ENCODE measurements at places on chromosomes 6 and 20. TPM values are rescaled to one million over a fixed set of nuclear protein-coding genes. Genes with fewer than 3 reads are reported as not detected.

DLK2 gene
- 1.0 TPM for total RNA-seq

HLA-F gene
- 51.1 TPM for total RNA-seq

TBC1D7 gene
- total RNA-seq: 11.1 TPM

DPPA5 gene
- not detected for total RNA-seq

Measured in liver (tissue), 10 donors.